ENCODE measurements at places on chromosomes 2 and 18. TPM values are rescaled to one million over a fixed set of nuclear protein-coding genes. Genes with fewer than 3 reads are reported as not detected.

- no peak for DNase-seq
Observed at GRCh38 chr2:174662459-174662858, 64.9 kb upstream of the WIPF1 start.

The GKN2 gene
- polyA plus RNA-seq: not detected

DNA sequence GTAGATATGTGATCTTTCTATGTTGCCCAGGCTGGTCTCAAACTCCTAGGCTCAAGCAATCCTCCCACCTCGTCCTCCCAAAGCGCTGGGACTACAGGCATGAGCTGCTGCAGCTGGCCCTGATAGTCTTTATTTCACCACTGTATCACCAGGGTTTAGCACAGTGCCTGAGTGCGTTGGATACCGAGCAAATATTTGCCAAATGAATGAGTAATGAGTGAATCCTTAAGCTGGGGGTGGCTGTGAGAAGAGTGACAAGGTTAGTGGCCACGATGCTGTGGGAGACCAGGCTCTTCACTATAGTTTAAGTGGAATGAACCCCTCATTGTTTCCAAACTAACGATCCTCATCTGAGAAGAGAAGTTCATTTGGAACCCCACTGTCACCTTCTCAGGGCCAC, 60.8 kb upstream of the FAM136A start:
- no peak for DNase-seq

- no peak for DNase-seq
Observed at GRCh38 chr18:48754993-48755473, 195.7 kb downstream of the SMAD7 start.

GRCh38 chr2:182050333-182051135, 64.9 kb downstream of the PPP1R1C start:
- no peak for DNase-seq

The RGPD3 gene
- polyA plus RNA-seq: 0.21 TPM

The SLC4A5 gene
- 1.9 TPM for polyA plus RNA-seq

The ZNF532 gene
- 93.7 TPM for polyA plus RNA-seq

The SPC25 gene
- 21.2 TPM for polyA plus RNA-seq

The TGFA gene
- 18.9 TPM for polyA plus RNA-seq

- DNase-seq: no peak
Observed at GRCh38 chr2:39558906-39559305, 106.8 kb upstream of the TMEM178A start.

- no peak for DNase-seq
Observed at GRCh38 chr2:24892928-24893327, 27.1 kb downstream of the ADCY3 start.

The TANC1 gene
- polyA plus RNA-seq: 64.4 TPM

GRCh38 chr2:229230911-229231310, 40.2 kb downstream of the PID1 start:
- no peak for DNase-seq

DNA sequence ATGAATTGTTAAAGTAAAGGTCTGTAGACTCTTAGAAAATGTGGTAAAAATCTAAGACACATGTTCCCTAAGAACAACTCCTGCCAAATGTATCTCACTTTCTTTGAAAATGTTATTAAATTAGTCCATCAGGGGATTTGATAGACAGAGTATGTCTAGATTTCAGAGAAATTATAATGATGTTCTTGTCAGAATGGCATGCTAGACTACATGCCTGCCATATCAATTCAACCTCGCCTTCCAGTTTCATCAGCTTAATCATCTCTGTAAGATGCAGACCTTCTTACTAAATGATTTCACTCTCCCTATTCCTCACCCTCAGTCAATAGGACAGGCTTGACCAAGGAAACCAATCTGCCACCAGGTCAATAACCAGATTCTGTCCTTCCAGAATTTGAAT, 368.4 kb downstream of the TXNL1 start:
- DNase-seq: no peak

The MC2R gene
- 0.28 TPM for polyA plus RNA-seq

DNA sequence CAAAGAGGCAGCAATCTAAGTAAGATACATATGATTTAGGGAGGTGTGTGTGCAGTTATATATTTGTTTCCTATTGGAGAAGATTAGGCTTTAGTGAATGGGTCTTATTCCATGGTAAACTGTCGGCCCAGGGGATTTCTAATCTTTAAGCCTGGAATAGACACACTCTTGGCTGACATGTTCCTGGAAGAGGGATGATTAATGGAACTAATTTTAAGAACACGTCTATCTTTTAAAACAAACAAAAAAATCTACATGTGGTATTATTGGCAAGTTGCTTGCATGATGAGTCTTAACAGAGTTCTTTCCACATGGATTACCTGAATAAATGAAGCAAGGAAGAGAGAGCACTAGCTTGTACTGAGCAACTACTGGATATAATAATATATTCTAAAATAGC, 114.2 kb upstream of the NT5C1B start:
- DNase-seq: no peak

The GAD1 gene
- 1.5 TPM for polyA plus RNA-seq

The FOXI3 gene
- 0.21 TPM for polyA plus RNA-seq

DNA sequence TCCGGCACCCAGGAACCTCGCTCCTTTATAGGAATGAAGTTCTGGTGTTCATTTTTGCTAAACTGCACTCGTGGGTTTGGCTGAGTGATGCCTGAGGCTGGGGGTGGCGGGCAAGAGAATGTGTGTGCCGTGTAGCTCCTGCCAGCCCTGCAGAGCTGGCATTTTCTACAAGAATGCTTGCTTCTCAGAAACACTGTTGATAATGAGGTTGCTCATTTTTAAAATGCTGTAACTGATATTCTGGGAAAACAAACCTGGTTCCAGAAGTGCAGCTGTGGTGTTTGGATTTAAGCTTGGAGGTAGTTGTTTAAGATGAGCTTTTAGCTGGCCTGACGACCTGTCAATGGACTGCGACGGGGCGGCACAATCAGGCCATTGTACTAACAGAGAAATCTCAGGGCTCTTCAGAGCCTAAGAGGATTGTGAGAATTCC, 511.9 kb upstream of the TNP1 start:
- no peak for DNase-seq

The RAPGEF4 gene
- polyA plus RNA-seq: 10.2 TPM

The SH2D6 gene
- polyA plus RNA-seq: 2.0 TPM

- no peak for DNase-seq
Observed at GRCh38 chr18:76064998-76065397, 430.0 kb downstream of the ZNF516 start.

- DNase-seq: no peak
Observed at GRCh38 chr2:193885419-193885818, 1690.7 kb upstream of the TMEFF2 start.

The ZNF385B gene
- polyA plus RNA-seq: 10.1 TPM

GRCh38 chr2:181114021-181114420, 133.6 kb downstream of the UBE2E3 start:
- no peak for DNase-seq

DNA sequence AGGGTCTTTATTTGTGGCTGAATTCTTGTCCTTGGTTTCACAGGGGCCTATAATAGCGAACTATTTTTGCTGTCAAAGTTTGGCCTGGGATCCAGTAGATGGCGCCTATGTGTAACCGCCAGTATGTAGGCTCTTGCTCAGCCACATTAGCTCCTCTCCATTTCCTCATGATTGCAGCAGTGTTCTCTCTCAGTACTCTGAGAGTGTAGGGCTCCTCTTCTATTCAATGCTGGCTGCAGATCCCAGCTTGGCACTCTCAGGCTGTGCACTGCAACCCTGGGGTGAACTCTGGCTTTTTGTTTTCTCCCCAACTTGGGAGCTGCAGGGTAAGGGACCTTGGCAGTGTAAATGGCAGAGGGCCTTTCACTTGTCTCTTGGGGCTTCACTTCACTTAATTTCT, 344.6 kb upstream of the CHAC2 start:
- no peak for DNase-seq

DNA sequence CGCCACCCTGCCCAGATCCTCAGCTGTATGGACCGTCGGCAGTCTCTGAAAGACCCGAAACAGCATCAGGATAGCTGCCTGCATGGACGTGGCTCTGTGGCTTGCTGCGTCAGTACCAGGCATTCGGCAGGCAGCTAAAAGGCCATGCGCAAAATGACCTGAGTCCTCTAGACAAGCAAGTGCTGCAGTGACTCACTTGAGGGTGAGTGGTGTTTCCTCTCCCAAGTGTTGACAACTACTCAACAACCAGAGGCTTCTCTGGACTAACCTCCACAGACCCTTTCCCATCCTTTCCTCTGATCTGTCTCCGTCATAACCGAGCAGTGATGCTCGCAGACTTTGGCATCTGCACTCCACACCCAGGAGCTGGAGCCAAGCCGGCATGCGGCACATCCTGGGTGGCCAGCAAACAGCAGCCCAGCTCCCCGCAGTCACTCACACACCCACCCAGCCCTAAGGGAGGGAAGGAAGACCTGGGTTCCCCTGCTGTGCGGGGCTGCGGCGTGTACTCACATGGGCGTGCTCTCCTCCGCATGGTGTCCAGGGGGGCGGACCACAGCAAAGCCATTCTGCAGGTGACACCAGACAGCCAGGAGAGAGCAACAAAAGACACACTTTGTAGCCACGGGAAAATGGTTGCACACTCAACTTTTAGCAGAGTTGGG, 239.3 kb downstream of the TWIST2 start:
- no peak for DNase-seq

DNA sequence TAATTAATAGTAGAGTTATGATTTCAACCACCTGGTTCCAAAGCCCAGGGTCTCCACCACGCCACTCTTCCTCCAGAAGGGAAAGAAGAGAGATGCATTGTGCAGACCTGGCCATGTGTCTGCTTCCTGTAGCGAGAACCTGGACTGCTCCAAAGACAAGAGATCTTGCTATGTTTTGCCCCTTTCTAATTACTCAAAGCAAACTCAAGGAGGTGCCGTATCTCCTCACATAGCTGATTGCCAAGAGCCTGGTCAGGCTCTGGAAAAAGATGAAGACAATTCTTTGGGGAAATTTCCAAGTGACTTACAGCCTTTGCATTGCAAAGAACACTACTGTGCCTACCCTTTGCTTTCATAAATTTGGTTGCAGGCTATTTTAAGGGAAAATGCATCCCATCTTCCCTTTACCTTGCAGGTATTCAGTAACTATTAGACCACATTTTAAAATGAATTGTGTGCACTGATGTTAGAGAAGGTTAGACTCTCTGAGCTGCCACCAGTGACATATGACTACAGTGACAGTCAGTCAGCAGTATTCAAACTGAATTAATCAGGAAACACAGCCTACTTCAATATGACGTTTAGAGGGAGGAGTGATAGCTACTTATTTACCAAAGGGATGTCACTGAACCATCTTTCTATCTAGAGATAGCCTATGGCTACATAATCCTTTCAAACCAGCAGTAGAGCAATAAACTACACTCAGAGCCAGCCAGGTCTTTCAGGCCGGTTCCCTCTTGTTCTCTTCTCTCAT, 842.1 kb upstream of the FANCL start:
- no peak for DNase-seq

The HOXD13 gene
- polyA plus RNA-seq: 0.33 TPM

The CKAP2L gene
- 12.4 TPM for polyA plus RNA-seq

Data from renal pelvis (tissue), 12 donors.